ENCODE measurements at places on chromosomes 16 and 17.

- no peak for DNase-seq
Measured at GRCh38 chr17:37532756-37533155, 43.1 kb downstream of the DUSP14 start.

GRCh38 chr17:59372138-59372751 is 40.8 kb downstream of the YPEL2 start:
- DNase-seq = no peak

DNA sequence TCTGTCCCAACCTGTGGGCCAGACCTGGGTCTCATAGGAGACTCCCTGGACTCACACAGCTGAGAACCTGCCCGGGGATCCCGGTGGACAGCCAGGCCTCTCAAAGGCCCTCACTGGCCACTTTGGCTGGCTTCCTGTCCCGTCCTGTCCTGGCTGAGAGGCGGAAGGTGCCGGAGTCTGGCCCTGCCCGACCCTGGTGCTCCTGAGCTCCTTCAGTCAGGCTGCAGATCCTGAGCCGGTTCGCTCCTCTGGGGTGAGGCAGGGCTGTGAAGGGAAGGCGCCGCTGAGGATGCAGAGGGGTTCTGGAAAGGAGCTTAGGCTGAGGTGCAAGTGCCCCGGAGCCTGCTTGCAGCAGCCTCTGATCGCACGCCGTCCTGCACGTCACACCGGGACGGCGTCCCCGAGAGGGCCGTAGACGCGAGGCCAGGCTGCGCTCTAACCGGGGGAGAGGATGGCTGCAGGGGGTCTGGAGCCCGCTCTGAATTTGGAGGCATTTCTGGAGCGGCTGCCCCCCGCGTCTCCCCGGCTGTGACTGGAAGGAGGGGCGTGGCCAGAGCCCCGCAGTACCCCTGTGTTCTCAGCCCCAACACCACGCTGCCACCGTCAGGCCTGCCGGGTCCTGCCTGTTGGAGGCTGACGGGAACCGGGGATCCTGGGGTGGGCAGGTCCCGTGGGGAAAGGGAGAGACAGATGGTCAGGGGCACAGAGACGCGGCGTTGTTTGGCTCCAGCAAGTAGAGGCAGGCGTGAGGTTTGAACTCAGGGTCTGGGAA is 4.1 kb downstream of the HGS start:
- no peak for DNase-seq

GRCh38 chr17:76543826-76544545 is 4.1 kb downstream of the PRCD start:
- no peak for DNase-seq

GRCh38 chr17:81462506-81463125 is 50.0 kb downstream of the ACTG1 start:
- no peak for DNase-seq

GRCh38 chr17:66643815-66644710 is 190.9 kb upstream of the CACNG5 start:
- DNase-seq = no peak

DNA sequence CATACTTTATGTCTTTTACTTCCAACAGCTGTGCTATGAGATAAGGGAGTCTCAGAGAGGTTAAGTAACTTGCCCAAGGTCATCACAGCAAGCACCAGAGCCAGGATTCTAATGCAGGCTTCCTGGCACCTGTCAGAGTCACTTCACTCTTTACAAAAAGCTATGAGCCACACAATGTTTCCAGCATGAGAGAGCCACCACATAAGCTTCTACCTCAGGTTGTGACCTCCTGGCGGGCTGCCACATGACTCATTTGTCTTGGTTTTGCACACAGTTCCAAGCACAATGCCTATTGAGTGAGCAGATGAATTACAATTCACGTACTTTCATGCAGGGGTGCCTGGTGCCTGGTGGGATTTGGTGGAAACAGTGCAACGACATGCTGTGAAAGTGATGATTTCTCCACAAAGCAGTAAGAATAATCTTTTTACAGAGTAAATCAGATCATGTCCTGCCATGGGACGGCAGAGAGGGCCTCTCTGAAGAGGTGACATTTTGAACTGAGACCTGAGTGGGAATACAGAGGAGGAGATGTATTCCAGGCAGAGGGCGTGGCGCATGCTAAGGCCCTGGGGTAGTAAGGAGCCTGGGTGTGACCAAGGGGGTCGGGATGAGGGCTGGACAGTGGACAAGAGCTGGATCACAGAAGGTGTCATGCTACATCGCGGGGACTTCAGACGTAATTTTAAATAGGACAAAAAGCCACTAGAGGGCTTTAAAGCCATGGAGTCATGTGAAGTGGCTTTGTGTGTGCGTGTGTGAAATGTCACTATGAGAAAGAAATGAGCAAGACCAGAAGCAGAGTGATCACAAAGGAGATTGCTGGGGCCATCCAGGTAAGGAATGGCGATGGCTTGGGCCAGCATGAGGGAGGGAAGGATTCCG is 53.4 kb downstream of the CACNG3 start:
- no peak for DNase-seq

DNA sequence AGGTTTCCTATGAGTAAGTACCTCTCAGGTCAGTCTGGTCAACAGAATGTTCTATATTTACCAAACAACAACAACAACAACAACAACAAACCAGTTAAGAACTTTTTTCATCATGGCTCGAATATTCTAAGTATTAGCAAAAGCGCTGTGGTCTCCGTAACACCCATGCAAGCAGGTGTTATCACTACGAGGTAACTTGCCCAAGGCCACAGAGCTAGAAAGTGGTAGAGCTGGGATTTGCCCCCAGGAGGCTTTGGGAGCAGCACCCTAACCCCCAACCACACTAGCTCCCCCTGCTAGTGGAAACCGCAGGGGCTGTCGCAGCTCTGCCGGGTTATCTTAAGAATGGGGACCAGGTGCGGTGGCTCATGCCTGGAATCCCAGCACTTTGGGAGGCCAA is 23.9 kb upstream of the C16orf74 start:
- no peak for DNase-seq

- no peak for DNase-seq
Measured at GRCh38 chr17:16428098-16428882, 12.9 kb downstream of the TRPV2 start.

GRCh38 chr17:44541884-44542581 is 15.3 kb upstream of the FZD2 start:
- DNase-seq = no peak

DNA sequence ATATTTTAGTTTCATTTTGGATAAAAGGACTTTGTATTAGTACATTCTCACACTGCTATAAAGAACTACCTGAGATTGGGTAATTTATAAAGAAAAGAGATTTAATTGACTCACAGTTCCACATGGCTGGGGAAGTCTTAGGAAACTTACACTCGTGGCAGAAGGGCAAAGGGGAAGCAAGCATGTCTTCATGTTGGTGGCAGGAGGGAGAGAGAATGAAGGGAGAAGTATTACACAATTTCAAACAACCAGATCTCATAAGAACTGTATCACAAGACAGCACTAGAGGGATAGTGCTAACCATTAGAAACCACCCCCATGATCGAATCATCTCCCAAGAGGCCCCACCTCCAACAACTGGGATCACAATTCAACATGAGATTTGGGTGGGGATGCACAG is 142.9 kb downstream of the USP31 start:
- no peak for DNase-seq

DNA sequence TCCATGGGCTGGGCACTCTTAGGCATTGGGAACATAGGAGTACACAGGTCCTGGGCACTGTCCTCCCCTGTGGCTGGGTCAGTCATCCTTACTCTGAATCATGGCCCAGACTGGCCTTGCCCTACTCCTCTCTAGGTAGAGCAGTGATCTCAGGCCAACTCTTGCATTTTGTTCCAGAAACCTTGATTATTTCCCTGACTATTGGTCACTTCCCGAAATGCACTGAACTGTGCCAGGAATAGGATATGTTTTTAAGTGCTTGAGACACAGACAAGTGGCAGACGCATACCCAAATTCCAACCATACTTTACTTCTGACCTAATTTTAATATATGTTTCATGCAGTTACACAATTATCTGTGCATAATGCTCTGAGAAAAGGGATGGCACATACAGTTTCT is 10.3 kb downstream of the KRABD2 start:
- DNase-seq = no peak

GRCh38 chr16:72947379-72948237 is 100.3 kb downstream of the ZFHX3 start:
- no peak for DNase-seq

DNA sequence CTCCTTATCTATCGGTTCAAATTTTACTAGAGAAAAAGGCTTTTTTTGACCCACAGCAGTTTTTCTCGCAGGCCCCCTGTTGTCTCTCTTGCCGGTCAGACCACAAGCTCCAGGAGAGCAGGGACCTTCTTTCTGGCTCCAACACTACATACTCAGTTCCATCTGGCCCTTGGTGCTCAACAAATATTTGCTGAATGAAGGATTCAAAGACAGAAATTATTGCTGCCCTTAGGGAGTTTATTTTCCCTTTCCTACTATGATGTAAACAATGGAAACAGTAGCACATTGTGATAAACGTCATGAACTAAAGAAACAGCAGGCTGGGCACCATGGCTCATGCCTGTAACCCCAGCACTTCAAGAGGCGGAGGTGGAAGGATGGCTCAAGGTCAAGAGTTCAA is 59.0 kb upstream of the ATP2A3 start:
- DNase-seq = no peak

DNA sequence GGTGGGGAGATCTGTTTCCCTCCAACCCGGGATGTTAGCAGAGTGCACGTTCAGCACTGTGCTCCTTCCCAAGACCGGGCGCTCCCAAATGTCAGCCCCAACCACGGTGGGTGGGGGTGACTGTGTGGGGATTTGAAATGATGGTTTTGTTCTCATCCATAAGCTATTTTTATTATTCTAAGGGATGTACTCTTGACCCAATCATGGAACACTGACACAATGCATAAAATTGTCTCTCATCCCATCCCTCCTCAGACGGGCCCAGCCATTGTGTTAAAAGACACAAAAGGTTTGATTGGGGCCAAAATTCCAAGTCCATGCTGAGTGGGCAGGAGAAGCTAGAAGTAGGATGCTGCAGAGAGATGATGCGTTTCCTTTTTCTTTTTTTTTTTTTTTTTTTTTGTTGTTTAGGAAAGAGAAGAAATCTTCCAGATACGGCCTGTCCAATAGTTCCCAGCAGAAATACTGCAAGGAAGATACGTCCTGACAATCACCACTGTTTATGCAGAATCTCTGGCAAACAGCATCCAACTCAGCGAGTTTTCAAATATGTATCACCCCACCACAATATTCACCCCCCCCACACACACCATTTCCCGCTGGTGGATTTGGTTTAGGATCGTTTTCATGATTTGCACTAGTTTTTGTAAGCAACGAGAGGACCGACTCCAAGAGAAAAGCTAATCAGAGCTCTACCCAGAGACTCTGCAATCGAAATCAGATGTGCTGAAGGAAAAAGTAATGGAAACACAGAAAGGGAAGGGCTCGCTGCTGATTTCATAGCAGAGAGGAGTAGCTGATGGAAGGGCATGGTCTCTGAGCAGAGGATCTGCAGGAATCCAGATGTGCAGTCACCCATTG is 163.5 kb upstream of the DYNLRB2 start:
- DNase-seq = no peak
